ENCODE measurements at places on chromosomes 7 and 10.

GRCh38 chr7:2718296-2718965 is 30.4 kb downstream of the AMZ1 start:
- DNase-seq, result no peak

GRCh38 chr7:41916450-41916927 is 213.6 kb upstream of the INHBA start:
- peak; percentile 98 for DNase-seq

DNA sequence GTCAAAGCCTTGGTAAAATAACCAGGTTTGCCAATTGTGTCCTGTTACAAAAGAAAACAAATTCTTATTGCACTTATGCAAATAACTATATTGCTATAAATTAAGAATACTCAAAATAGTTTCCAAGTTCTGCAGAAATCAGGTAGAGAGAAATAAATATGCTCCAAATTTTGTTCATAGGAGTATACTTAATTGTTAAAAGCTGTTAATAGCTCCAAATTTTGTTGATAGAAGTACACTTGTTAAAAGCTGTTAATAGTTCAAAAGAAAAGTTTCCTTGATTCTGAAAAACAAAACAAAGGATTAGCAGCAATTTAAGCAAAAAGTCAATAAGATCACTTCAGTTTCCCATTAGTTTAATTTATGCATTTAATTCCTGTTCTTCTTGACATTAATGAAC is 46.4 kb upstream of the ZNF138 start:
- no peak for DNase-seq

DNA sequence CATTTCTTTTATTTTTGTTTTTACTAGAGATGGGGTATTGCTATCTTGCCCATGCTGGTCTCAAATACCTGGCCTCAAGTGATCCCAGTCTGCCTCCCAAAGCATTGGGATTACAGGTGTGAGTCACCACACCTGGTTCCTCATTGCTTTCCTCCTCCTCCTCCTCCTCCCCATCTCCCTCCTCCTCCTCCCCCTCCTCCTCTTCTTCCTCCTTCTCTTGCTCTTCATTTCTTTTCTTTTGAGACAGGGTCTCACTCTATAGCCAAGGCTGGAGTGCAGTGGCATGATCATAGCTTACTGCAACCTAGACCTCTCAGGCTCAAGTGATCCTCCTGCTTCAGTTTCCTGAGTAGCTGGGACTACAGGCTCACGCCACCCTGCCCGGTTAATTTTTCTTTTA is 22.2 kb downstream of the LRRC20 start:
- no peak for DNase-seq

DNA sequence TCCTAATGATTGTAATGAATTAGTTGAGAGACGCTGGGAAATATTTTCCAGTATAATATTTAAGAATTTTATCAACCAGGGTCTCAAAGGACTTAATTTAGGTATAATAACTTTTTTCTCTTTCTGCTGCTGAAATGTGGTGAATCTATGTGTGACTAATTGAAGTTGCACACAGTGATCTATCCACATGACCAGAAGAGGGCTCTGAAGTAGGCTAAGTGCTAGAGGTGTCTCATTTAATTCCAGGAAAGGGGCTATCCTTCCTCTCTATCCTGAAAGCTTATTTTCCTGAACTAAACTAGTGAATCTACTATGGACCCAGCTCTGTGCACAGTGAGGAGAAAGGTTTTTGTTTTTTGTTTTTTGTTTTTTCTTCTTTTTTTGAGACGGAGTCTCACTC is 294.4 kb upstream of the MYO3A start:
- DNase-seq, result no peak

DNA sequence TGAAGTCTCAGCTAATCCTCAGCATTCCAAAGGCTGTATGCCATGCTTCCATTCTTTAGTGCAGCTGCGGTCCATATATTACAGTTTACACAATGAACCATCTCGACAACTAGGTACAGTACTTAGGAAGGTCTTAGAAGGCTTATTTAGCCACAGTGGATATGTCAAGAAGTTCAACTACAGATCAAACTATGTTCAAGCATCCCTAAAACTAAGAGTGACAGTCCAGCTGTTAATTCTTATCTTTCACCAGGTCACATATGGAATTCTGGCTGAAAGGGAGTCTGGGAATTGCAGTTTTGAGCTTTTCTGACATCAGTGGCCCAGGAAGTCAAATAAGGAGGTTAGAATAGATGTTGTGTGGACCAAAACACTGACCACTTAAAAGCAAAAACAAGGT is 106.8 kb downstream of the SDHAF3 start:
- no peak for DNase-seq

GRCh38 chr7:14048889-14049288 is 59.4 kb upstream of the ETV1 start:
- DNase-seq, result peak; percentile 5

DNA sequence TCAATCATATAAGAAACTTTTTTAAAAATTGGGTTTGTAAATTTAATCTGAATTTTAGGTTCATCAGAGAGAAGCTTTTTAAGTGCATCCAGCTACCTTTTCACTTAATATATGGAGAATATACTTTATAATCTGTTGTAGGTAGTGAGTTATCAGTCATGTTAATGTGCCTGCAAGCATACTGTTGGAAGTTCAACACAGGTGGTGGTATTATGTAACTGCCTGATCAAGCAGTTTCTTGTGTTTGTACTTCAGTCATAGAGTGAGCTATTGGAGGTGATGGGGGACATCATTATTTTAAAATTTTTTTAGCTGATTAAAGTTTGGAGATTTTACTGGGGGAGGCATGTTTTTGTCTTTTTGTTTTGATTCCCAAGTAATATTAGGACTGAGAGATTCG is 2.5 kb downstream of the TNKS2 start:
- DNase-seq, result no peak

DNA sequence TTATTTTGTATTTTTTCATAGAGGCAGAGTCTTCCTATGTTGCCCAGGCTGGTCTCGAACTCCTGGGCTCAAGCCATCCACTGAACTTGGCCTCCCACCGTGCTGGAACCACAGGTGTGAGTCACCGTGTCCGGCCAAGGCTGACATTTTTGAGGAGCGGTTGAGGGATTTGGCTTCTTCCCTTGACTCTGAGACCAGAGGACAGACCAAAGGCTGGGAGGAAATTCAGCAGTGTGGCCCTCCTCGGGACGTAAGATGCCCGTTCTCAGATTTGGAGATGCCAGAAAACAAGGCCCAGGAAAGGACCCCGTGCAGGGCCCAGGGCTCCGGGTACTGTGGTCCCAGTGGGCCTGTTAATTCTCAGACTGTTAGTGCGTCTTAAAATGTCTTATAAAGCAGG is 146.2 kb downstream of the WDR37 start:
- DNase-seq, result no peak

- peak; percentile 60 for DNase-seq
Measured at GRCh38 chr10:123559066-123559822, 106.9 kb upstream of the GPR26 start.

- DNase-seq, result no peak
Measured at GRCh38 chr10:133258066-133258817, 18.4 kb downstream of the ADAM8 start.

DNA sequence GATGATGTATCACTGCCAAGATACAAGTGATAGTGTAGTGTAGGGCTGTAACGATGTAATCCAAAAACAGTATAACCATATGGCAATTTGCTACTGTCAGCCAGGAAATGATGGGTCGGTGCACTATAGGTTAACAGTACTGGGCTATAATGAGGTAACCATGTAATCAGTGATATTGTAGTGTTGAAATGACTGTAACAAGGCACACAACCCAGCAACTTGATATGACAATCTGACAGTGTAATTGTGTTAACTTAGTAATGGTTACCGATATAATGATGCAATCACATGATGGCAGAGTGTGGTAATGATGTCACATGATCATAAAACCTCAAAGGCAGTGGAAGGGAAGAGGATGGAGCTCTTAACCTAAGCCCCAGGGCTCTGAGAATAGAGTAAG is 73.8 kb upstream of the SLF2 start:
- DNase-seq, result no peak

DNA sequence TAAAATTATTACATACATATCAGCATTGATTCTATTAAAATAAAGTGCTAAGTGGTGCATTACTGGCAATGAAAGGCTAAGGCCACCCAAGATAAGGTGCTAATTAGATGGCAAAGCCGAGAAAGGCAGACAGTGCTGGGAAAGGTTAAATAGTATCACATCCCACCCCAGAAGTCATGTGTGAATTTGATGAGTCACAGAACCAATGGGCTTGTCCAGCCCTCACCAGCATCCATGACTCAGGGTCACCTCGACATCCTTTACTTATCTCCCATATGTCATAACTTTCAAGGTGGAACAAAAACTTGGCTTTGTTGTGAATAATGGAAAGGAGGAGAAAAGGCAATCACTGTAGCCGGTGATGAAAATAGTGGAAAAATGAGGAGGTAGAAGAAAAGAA is 459.1 kb downstream of the PLXNA4 start:
- peak; percentile 54 for DNase-seq

GRCh38 chr10:51073453-51074237 is 642 bp upstream of the PRKG1 start:
- no peak for DNase-seq

DNA sequence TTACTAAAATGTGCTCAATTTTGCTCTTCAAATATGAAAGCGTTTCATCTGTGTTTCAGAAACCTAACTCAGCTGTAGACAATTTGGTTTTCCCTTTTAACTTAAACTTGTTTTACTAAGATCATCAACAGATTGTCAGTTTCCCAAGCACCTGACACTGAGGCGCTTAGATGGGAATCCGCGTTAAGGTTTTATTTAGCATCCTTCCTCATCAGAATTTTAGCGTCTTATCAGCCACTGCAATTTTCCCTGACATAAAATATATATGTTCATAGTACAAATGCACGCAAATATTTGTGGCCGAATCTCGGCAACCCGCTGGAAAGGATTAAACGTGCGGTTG is 1.2 kb downstream of the SGCE start:
- DNase-seq, result no peak
